ENCODE measurements at places on chromosomes 5 and 9. TPM values are rescaled to one million over a fixed set of nuclear protein-coding genes. Genes with fewer than 3 reads are reported as not detected.
A peak's percentile ranks its signal among the peaks of the same experiment; 100 is the strongest.

DNA sequence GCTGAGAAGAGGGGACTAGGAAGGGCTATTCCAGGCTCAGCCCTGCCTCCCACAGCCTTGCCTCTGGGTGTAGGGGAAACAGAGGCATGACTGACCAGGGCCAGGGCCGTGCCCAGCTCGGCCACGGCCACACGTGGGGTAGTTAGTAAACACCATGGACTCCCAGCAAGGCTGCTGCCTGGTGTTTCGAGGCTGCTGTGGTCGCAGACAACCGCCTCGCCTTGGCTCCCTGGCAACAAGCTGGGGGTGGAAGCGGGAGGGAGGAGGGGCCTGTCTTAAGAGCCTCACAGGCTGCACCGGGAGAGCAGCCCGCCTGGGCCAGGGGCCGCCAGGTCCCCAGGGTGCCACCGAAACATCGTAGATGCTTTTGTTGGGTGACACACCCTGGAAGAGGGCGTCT is 90.2 kb upstream of the CACNA1B start:
- no peak for DNase-seq

DNA sequence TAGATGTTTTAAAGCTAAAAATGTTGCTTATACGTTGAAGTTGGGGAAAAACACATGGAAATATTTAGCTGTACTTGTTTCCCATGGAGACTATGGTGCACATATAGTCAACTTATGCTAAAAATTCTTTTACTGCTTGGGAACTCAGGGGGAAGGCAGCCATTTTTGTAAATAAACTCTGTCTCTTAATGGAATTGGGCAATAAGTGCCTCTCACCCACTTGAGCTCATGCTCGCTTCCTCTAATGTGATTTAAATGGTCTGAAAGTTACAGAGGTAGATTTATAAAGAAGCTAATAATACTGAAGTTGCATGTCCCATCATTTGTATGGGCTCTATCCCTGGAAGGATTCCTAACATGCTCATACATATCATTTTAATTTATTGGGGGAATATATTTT is 523.8 kb downstream of the RASEF start:
- DNase-seq = no peak

GRCh38 chr9:23811633-23812032 is 14.4 kb downstream of the ELAVL2 start:
- DNase-seq = no peak

DNA sequence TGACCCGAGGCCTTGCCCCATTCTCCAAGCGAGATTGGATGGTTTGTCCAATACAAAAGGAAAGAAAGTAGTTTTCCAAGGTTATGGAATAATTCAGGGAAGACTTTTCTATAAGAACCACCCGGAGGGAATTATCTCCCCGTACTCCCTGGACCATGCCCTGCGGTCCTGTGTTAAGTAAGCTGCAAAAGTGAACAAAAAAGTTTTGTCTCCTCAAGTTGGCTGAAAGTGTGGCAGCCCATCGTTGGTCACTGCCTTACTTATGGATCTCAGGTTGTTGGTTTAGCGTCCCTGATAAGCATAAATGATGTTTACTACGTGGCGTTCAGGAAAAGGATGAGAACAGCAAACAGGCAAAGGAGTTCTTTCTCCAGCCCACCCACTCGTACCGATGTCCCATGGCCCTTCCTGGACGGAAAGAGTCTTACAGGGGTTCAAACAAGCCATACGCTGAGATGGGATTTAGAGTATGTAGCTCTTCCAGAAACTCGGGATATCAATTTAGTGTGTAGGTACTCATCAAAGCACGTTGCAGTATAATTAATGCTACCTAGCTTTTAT is 413 bp upstream of the AUH start:
- DNase-seq = no peak

- peak; percentile 95 for DNase-seq
These were observed 80.2 kb upstream of the IER5L start for GRCh38 chr9:129258124-129258822.

DNA sequence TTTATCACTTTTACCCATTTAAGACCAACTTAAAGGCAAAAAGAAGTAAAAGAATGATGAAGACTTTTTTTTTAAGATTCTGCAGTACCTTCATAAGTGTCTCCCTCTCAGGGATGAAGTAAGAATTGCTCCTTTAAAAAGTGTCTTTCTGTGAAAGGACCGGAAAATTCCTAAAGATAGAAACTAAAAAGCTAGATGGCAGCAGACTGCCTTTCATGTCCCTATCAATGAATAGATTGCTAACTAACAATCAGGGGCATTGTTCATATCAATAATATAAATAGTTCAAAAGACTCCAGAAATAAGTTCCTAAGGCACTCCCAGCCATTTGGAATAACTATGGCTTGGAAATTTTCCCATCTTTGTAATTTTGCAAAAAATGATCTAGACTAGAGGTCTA is 558.0 kb downstream of the PDE4D start:
- DNase-seq = no peak

DNA sequence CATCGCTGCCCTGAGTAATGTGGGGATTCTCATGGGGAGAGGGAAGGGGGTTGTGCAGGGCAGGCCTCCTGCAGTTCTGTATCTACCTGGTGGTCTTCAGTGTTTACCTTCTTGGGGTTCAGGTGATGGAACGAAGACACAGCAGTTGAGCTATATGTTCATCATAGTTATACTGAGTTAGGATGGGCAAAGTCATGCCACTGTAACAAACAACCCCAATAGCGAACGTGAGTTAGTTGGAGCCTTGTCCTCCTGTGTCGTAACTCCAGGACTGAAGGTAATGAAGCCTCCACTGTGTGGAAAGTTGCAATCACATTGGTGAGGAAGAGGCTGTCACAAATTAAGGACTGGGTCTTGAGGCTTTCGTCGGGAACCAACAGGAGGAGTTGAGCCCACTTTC is 64.4 kb downstream of the DAPK1 start:
- DNase-seq = no peak

- DNase-seq = no peak
These were observed 16.2 kb downstream of the SLC6A3 start for GRCh38 chr5:1429066-1429465.

DNA sequence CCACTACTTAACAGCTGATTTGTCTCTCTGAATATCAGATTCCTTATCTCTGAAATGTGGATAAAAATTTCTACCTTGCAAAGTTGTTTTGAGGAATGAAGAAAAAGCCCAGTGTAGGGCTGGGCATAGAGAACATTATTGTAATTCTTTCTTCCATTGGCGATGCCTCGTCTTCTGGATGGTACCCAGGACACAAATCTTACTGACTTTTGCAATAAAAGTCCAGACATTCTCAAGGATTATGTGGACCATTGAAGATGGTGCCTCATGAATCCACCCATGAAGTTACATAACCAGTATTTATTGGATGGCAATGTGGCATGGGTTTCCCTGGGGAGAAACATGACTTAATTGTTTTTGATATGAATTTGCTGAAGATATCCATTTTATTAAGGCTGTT is 33.1 kb downstream of the NNT start:
- no peak for DNase-seq

GRCh38 chr9:127574072-127574993 is 37.7 kb upstream of the STXBP1 start:
- no peak for DNase-seq

GRCh38 chr5:132269635-132270334 is 12.3 kb downstream of the PDLIM4 start:
- peak; percentile 17 for DNase-seq

DNA sequence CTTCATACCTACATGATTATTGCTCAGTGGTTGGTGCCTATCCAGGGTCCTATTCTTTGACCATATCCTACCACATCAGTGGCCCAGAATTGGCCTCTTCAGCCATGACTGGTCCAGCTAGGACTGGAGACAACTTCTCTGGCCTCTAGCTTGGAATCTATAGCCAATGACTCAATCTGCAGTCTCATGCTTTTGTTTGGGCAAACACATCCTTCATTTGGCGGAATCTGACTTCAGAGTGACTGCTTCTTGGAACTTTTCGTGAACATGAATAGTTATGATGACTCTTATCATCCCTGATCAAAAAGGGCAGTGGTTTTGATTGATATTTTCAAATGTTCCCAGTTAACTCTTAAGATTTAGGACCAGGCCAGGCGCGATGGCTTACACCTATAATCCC is 134.1 kb downstream of the PAPPA start:
- no peak for DNase-seq

- DNase-seq = no peak
These were observed 196.2 kb downstream of the AOPEP start for GRCh38 chr9:94922691-94923107.

DNA sequence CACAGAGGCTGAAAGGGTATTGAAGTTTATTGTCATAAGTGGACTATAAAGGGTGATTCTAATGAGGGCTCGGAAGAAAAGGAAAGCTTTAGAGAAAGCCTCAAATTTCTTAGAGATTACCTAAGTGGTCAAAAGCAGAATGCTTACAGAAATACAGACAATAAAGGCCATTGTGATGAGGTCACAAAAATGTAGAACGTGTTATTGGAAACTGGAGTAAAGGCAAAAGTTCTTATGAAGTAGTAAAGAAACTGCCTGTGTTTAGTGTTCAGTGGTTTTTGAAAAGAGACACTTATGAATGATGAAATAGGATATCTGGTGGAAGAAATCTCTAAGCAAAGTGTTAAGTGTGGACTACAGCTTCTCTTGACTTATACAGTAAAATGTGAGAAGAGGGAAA is 726.9 kb downstream of the DNAH5 start:
- no peak for DNase-seq

GRCh38 chr9:98559561-98559960 is 149.2 kb downstream of the GABBR2 start:
- no peak for DNase-seq

DNA sequence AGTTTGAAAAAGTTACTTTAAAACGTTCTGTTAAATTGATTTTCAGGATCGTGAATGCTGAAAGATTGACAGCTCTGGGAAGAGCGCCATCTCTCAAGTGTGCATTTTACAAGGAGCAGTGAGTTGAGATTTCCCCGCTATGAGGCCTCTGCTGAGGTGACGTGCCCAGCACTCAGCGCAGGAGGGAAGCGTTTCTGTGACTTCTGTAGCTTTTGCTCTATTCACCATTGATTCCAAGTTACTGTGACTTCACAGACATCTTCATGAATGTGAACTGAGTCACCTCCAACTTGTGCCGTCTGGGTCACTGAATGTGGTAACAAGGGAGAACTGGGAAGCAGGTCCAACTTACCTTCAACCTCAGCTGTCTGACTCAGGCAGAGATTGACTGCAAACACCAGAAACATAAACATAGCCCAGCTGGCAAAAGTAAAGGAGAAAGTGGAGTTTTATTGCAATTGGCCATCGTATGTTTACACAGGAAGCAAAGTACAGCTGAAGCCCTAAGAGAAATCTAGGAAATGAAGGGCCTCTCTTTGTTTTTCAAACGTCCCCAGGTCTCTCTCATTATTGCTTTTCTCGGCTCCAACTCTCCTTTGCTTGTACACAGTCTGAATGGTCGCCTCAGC is 428.8 kb upstream of the CLINT1 start:
- DNase-seq = no peak

GRCh38 chr5:109546461-109546860 is 136.7 kb upstream of the PJA2 start:
- DNase-seq = no peak

GRCh38 chr5:38722918-38723317 is 122.9 kb upstream of the OSMR start:
- DNase-seq = no peak

DNA sequence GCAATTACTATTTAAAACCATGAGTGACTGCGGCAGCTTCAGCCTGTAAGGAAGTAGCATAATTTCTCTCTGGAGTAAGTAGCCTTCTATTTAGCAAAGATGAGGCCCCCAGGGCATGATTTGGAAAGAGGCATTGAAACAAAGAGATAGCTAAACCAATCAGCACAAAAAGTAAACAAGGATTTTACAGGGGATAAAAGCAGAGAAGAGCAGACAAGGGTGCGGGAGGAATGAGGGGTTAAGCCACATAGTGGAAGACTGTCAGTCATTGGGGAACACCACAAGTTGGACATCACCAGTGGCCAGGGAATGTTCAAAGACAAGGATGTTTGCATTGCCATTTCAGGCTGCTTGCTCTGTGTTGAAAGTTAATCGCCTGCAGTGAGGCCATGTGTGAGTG is 24.0 kb upstream of the C5orf63 start:
- peak; percentile 57 for DNase-seq

- no peak for DNase-seq
These were observed 307.3 kb upstream of the MPDZ start for GRCh38 chr9:13586587-13587374.

GRCh38 chr9:134641173-134641989 is at the start of gene COL5A1:
TSS of gene COL5A1 (plus strand) at chr9:134641803. CDS start at chr9:134642188, 385 bp downstream.
- peak; percentile 90 for DNase-seq

DNA sequence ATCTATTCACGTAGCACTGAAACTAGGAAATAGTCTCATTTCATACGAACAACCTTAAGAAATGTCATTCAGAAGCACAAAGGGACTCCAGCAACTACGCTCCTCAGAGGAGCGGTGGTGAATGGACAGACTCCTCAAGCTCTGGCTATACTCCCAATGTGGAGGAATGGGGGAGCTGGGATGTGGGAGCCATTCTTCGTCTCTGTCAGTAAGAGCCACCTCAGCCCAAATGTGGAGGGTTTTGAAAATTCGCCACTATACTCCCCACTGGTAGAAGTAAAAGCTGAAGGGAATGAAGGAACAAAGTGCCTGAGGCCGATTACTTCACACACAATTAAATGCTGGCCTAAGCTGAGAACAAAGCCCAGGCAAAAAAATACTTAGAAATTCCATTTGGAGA is 96.3 kb downstream of the ADAMTS12 start:
- no peak for DNase-seq

DNA sequence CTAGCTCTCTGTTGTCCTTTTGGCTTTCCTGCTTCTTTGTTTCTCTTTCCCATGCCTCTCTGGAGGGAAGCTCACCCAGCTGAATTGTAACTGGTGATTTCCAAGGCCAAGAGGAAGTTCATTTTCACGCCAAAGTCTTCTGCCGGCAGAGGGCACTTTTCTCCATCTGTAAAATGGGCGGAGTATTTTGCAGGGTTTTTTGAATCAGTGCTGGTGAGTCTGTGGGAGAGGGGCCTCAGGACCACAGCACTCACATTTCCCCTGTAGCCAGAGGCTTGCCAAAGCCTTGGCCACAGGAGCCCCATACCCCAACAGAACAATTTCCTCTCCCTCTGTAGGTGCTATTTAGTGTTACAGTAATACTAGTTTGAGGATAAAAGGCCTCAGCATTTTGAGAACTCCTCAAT is 42.3 kb upstream of the MATR3 start:
- no peak for DNase-seq

- DNase-seq = no peak
These were observed 67.0 kb upstream of the SYK start for GRCh38 chr9:90734631-90735030.

The VLDLR gene
- total RNA-seq = 35.7 TPM

The FOXD4L5 gene
- total RNA-seq = 0.25 TPM

The KCTD16 gene
- 0.29 TPM for total RNA-seq

The GABRA6 gene
- not detected for total RNA-seq

The OMD gene
- not detected for total RNA-seq

The MAMDC2 gene
- total RNA-seq = not detected

The F2RL2 gene
- not detected for total RNA-seq

The JAKMIP2 gene
- 1.2 TPM for total RNA-seq

The SIT1 gene
- total RNA-seq = not detected

The GDF9 gene
- 0.59 TPM for total RNA-seq

The SPINK5 gene
- total RNA-seq = 4.2 TPM

The IL31RA gene
- not detected for total RNA-seq

The GLRA1 gene
- not detected for total RNA-seq
